ENCODE measurements at places on chromosomes 11 and 22. TPM values are rescaled to one million over a fixed set of nuclear protein-coding genes. Genes with fewer than 3 reads are reported as not detected.
A peak's percentile ranks its signal among the peaks of the same experiment; 100 is the strongest.

DNA sequence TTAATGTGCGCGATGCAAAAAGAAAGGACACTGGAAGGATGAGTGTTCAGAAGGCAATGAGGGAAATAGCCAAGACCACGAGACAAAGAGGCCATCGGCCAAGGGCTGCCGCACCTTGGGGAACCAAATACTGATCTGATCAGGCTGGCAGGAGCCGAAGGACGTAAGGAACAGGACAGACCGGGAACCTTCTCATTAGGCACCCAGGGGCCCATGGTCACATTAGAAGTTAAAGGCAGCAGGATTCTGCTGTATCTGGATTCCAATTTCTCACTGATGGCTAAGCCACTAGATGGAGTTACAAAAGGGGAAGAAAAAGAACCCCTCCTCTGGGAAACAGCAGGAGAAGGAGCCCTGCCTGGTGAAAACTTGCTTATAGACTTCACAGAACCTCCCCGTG lies 28.8 kb upstream of the CPT1A start:
- no peak overlapping the region for H3K27ac ChIP-seq
- H3K4me3 ChIP-seq = peak overlapping the region; percentile 76
- peaks cover 9% of the 10 kb centered on the region for H3K4me1 ChIP-seq
- DNase-seq = no peak
- no peaks in the 10 kb centered on the region for H3K36me3 ChIP-seq

- no peaks in the 10 kb centered on the region for H3K4me1 ChIP-seq
- H3K27ac ChIP-seq = no peak overlapping the region
- H3K36me3 ChIP-seq = no peaks in the 10 kb centered on the region
Observed at GRCh38 chr11:78740199-78741071, 165.8 kb upstream of the NARS2 start.

DNA sequence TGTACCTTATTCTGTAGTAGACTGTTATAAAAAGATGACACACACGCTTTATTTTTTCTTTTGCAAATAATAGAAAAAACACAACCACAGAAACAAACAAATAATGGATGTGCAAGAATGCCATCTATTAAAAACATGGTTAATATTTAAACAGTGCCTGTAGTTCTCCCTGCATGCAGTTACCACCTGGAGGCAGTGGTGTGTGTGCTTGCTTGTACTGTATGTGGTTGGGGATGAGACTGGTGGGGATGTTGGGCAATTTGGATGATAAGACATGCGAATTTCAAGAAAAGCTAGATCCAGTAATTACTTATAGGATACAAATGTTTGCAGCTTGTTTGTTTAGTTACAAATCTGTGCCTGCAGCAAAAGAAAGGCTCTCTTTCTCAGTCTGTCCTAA lies 3.6 kb downstream of the C11orf87 start:
- H3K27me3 ChIP-seq = peaks cover 30% of the 10 kb centered on the region
- no peaks in the 10 kb centered on the region for H3K36me3 ChIP-seq
- no peak overlapping the region for H3K4me3 ChIP-seq
- no peaks in the 10 kb centered on the region for H3K4me1 ChIP-seq
- DNase-seq = no peak
- no peak overlapping the region for H3K27ac ChIP-seq

- DNase-seq = no peak
- no peak overlapping the region for H3K27ac ChIP-seq
- peaks cover 11% of the 10 kb centered on the region for H3K36me3 ChIP-seq
- H3K27me3 ChIP-seq = no peaks in the 10 kb centered on the region
Observed at GRCh38 chr11:112016765-112017376, 8.3 kb upstream of the DLAT start.

The KDELR3 gene
- 1.3 TPM for total RNA-seq

The MOGAT2 gene
- total RNA-seq = not detected

The OR51B4 gene
- total RNA-seq = not detected

- peaks cover 2% of the 10 kb centered on the region for H3K4me1 ChIP-seq
- no peak for DNase-seq
- H3K27ac ChIP-seq = no peak overlapping the region
- H3K36me3 ChIP-seq = peaks cover 6% of the 10 kb centered on the region
- H3K27me3 ChIP-seq = no peaks in the 10 kb centered on the region
Observed at GRCh38 chr11:130136107-130136506, 23.5 kb upstream of the ST14 start.

DNA sequence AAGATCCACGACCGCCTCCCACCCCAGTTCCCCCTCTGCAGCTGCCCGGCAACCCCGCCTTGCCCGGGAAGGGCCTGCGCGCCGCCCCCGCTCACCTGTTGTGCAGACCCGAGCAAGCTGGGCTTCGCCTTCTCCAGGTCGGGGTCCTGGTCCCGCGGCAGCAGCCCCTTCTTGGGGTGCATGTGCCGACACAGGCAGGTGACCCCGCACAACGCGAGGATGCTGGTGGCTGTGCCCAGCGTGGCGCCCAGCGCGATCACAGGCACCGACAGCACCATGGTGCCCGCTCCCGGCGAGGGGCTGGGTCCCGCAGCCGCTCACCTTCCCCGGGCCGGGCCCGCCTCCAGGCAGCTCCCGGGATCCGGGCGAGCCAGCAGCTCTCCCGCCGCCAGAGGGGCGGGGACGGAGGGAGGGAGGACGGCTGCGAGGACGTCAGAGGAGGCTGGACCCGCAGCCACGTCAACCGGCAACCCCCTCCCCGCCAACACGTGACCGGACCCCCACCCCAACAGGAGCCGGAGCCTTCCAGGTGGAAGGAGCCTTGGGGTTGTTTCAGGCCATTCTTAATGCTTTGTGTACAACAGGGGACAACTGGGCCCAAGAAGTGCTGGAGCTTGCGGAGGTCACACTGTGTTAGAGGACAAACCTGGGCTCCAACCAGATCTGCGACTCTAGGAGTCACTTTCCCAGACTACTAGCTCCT lies at the start of gene SYT13:
Gene SYT13 (minus strand): TSS at position 412 of the 703 bp plus-strand sequence. CDS start 134 bp downstream, at position 278.
- H3K27me3 ChIP-seq = peaks cover 68% of the 10 kb centered on the region
- H3K36me3 ChIP-seq = no peaks in the 10 kb centered on the region
- no peak within 1 kb of the TSS for H3K4me3 ChIP-seq
- no peaks in the 10 kb centered on the region for H3K4me1 ChIP-seq

The PRR5 gene
- 22.7 TPM for total RNA-seq

DNA sequence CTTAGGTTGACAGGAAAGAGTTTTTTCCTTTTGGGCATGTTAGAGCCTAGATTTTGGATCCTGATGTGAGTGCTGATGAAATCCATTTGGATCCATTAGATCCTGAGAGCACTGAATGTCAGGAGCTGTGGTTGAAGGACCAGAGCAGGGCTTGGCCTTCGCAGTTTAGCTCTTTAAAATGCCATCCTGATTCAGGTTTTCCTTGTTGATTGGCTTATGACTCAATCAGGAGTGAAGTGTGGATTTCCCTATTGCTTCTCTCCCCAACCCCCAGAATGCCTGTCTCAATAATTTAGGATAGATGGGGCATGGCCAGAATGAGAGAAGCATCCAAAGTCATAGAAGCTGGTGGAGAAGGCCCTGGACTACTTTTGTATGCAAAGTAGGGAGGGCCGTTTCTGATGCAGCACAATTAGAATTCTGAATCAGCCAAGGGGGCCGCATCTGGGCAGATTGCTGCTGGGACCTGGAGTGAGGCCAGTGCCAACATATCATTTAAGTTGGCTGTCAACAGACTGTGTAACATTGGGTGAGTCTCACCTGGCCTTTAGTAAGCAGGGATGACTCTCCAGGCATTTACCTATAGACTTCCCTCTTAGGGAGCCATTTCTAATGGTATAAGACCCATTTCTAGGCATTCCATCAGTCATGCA lies 80.5 kb downstream of the TEAD1 start:
- H3K27ac ChIP-seq = no peak overlapping the region
- H3K4me1 ChIP-seq = no peaks in the 10 kb centered on the region
- DNase-seq = no peak
- peaks cover 23% of the 10 kb centered on the region for H3K27me3 ChIP-seq
- no peaks in the 10 kb centered on the region for H3K36me3 ChIP-seq

The MMP27 gene
- not detected for total RNA-seq

DNA sequence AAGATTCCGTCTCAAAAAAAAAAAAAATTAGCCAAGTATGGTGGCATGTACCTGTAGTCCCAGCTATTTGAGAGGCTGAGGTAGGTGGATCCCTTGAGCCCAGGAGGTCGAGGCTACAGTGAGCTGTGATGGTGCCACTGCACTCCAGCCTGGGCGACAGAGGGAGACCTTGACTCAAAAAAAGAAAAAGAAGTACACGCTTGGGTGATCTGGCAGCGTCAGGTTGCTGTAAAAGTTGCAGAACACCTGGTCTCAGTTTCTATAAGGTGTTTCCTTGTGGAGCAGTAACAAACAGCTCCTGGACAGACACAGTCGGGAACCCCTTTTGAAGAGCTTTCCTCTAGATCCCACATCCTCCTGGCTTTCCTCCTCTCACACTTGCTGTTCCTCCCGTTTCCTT lies 45.8 kb downstream of the SCGB1A1 start:
- H3K4me1 ChIP-seq = peaks cover 3% of the 10 kb centered on the region
- H3K36me3 ChIP-seq = no peaks in the 10 kb centered on the region
- peaks cover 2% of the 10 kb centered on the region for H3K27me3 ChIP-seq
- no peak overlapping the region for H3K4me3 ChIP-seq

The P2RY2 gene
- total RNA-seq = not detected

The NXPE4 gene
- not detected for total RNA-seq

- H3K27me3 ChIP-seq = no peaks in the 10 kb centered on the region
- H3K4me3 ChIP-seq = peak overlapping the region; percentile 40
- no peak for DNase-seq
- H3K36me3 ChIP-seq = no peaks in the 10 kb centered on the region
Observed at GRCh38 chr22:46749682-46750529, 11.9 kb upstream of the CERK start.

DNA sequence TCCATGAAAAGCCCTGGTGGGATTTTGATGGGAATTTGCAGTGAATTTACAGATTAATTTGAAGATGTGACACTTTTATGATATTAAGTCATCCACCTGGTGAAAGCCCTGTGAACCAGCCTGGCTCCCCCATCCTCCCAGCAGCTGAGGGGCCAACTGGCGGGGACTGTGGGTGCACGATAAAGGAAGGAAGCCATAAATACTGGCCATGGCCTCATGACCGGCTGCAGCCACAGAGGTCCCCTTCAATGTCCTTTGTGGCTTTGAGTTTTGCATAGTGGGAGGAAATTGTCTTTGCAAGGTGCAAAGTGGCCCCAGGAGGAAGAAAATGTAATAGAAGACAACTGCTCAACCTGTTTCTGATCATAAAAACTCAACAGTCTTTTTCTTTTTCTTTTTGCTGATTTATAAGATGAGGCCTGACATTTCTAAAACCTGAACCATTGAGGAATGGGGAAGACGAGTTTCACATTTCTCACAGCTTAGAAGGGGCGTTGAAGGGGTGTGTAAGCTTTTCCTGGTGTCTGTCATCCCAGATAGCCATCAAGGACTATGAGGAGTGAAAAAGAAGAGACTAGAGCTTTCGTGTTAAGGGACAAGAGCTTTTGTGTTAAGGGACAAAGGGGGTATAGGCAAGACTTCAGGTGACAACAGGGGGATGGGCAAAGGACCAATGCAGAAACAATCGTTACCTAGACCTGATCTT lies 6.3 kb upstream of the NDUFV1 start:
- DNase-seq = no peak
- H3K27me3 ChIP-seq = peaks cover 37% of the 10 kb centered on the region
- no peaks in the 10 kb centered on the region for H3K36me3 ChIP-seq

All from activated CD4-positive, alpha-beta T cell treated with anti-CD3 and anti-CD28 coated beads, Interleukin-2, amount 10 ng/mL, durations not matched to agents 24 days and 14 days (primary cell).